LNCaP clone FGC (cell line): ENCODE measurements at places on chromosomes 6 and 20.

GRCh38 chr20:24657196-24657595 is 187.8 kb downstream of the SYNDIG1 start:
- DNase-seq, result peak; percentile 76

DNA sequence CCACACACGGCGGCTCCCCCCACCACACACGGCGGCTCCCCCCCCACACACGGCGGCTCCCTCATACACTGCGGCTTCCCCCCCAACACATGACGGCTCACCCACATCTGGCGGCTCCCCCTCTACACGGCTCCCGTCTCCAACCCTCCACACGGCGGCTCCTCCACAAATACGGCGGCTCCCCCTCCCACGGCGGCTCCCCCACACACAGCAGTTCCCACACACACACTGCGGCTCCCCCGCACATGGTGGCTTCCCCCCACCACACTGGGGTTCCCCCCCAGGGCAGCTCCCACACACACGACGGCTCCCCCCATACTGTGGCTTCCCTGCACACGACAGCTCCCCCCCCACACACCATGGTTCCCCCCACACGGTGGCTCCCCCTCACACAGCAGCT is 98.0 kb downstream of the TTLL2 start:
- DNase-seq, result no peak

GRCh38 chr20:62356589-62357186 is 10.4 kb downstream of the LAMA5 start:
- DNase-seq, result no peak

- no peak for DNase-seq
These were observed 526.6 kb upstream of the JARID2 start for GRCh38 chr6:14719270-14719669.

GRCh38 chr6:154039231-154039842 is at the start of gene OPRM1:
Gene OPRM1 (plus strand): TSS chr6:154039240. CDS start chr6:154039545, 305 bp downstream.
- peak; percentile 1 for DNase-seq

GRCh38 chr20:53597030-53597482 is 3.4 kb upstream of the ZNF217 start:
- peak; percentile 89 for DNase-seq

DNA sequence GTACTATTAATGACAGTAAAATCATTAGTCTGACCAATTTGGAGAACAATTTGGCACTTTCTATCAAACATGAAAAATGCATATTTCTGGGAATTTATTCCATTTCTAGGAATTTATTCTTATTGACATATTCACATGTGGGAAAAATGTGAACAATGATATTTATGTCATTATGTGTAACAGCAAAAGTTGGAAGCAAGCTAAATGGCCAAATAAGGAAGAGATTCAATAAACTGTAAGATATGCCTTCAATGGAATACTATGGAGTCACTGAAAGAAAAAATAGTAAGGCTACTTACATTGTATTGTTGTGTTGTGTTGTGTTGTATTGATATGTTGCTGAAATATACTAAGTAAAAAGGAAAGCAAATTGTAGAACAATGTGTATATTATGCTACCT is 100.5 kb upstream of the EDN1 start:
- DNase-seq, result no peak

GRCh38 chr20:63225082-63225454 is 9.1 kb upstream of the YTHDF1 start:
- DNase-seq, result no peak

DNA sequence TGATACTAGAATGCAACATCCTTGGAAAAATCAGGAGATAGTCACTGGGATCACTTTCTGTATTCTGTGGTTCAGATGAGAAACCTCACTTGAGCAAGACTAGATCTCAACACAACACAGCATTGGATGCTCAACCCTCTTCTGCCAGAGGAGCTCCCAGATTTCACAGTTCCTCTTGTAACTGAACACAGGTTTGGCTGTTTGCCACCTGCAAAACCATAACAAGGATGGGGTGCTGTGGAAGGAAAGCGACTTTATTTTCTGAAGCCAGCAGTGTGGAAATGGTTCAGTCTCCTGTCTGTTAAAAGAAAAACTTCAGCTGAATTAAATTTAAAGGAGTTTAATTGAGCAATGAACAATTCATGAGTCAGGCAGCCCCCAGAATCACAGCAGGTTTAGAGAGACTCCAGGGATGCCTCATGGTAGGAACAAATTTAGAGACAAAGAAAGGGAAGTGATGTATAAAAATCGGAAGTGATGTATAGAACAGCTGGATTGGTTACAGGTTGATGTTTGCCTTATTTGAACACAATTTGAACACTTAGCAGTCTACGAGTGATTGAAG is 149.9 kb upstream of the UST start:
- DNase-seq, result no peak

DNA sequence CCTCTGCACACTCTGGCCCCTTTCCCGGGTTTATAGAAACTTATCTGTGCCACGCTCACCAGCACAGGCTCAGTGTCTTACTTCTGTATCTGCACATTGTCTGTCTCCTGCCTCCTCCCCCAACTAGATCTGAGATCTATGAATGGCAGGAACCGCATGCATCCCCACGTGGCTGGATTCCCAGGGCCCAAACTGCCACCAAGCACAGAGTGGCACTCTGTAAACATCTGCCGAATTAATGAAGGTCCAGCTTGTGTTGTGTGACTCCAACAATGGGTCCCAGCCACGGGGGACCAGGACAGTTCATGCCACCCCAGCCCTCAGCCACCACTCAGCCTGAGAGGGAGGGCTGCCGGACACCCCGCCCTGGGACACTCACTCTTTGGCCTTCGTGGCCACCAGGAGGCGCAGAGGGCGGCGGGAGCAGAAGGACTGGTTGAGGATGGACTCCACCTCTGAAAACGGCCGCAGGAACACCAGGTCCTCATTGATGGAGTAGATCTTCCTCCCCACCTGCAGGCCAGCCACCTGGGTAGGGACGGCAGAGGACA is 171.1 kb downstream of the PREX1 start:
- DNase-seq, result no peak

GRCh38 chr6:74585753-74586152 is 620.1 kb downstream of the COL12A1 start:
- DNase-seq, result peak; percentile 34

- DNase-seq, result no peak
These were observed 20.7 kb upstream of the ZMYND8 start for GRCh38 chr20:47377122-47377722.

DNA sequence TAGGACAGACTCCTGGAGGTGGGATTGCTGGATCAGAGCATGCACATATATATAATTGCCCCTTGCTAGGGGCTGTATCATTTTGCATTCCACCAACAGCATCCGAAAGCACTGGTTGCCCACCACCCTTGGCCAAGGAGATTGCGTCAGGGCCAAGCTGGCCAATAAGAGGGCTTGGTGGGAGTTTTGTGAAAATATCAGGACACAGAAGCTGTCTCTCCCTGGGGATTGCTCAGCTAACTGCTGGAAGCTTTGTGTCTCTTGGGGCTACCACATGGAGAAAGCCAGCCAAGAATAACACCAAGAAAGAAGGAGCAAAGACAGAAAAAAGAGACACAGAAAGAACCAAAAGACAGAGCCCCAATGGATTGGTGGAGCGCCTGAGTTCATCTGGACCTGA is 90.6 kb upstream of the RALGAPA2 start:
- no peak for DNase-seq

- DNase-seq, result no peak
These were observed 303.1 kb downstream of the HAO1 start for GRCh38 chr20:7637184-7637583.

DNA sequence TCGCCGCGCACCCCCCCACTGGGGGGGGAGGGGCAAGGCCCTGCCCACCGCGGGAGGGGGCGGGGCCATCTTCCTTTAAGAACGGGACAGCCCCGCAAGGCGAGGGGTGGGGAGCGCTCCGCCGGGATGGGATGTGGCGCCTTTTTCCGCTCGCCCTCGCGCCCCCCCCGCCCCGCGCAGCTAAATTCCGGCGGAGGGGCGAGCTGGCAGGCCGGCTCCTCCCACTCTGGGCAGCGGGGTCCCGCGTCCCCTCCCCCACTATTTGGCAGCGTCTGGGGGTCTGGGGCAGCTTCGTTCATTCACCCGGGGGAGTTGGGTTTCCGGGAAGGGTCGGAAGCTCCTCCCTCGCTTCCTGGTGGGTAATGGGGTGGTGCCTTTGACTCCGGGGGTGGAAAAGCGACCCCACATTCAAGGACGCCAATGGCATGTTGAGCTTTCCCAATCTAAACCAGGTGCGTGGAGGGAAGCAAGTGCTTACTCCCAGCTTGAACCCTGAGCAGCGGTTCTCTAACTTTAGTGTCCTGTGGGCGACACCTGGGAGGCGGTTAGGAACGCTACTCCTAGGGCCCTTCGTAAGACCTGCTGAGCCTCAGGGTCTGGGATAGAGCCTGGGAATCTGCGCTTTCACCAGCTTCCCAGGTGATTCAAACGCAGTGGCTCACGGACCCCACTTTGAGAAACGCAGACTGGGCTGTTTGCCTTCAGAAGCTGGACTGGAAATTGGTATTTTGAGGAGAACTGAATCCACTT is 927 bp downstream of the ASXL1 start:
- DNase-seq, result no peak

DNA sequence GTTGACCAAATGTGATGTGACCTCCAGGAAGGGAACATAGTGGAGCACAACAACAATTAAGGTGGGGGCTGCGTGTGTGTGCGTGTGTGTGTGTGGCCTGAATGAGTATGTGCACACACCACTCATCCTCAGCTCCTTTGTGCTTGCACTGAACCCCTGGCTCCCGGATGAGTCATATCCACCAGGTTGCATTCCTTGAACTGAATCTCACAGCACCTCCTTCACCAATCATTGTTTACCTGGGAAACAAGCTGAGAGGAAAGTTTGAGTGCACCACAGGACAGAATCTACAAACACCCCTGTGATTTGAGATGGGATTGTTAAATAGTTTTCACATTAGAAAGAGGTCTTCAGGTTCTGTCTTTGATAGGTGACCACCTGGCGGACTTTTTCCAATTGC is 33.7 kb upstream of the GPR6 start:
- DNase-seq, result no peak
